ENCODE measurements at places on chromosomes 16 and 17. TPM values are rescaled to one million over a fixed set of nuclear protein-coding genes. Genes with fewer than 3 reads are reported as not detected.

- peak; percentile 88 for DNase-seq
Measured at GRCh38 chr16:2471016-2471652, at the start of gene NTN3. Gene NTN3 (plus strand): TSS chr16:2471297. CDS start chr16:2471702, 405 bp downstream.

The COQ7 gene
- total RNA-seq = 26.3 TPM

DNA sequence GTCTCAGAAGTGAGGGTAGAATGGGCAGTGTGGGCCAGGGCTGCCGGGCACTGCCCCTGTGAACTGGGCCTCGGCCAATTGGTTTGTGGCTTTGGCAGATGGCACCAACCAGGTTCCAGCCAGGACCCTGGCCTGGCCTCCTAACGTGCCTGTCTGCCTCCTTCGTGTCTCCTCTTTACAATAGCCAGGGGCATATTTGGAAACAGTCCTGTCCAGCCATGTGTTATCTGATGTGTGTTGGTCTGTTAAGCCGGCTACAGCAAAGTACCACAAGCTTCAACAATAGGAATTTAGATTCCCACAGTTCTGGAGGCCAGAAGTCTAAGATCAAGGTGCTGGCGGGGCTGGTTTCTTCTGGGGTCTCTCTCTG is 14.6 kb downstream of the CRISPLD2 start:
- no peak for DNase-seq

The CCL23 gene
- total RNA-seq = 6.9 TPM

Data from upper lobe of left lung (tissue), 6 donors.